NCI-H1105 (cell line): ENCODE measurements at places on chromosomes 6 and 20.
A peak's percentile ranks its signal among the peaks of the same experiment; 100 is the strongest.

GRCh38 chr6:129679758-129680157, 30.2 kb downstream of the ARHGAP18 start:
- DNase-seq = no peak

- DNase-seq = no peak
These were observed 180.3 kb upstream of the ZNF217 start for GRCh38 chr20:53773792-53774401.

GRCh38 chr6:169098116-169098515, 155.5 kb downstream of the THBS2 start:
- no peak for DNase-seq

- DNase-seq = no peak
These were observed 30.1 kb upstream of the SCP2D1 start for GRCh38 chr20:18783385-18783959.

DNA sequence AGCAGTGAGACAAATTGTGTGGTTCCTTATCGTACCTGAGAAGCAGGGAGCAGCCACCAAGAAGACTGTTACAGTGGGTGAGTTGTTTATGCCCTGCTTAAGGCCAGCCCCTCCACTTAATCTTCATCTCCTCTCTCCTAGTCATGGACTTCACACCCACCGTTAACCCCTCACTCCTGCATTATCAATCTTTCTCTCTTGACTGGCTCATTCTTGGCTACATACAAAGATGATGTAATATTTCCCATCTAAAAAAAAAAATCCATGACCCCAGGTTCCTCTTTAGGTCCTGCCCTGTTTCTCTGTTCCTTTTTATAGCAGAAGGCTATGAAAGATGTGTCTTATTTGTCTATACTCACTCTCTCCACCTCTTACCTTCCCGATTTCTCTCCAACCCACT, 72.4 kb downstream of the SHLD1 start:
- no peak for DNase-seq

DNA sequence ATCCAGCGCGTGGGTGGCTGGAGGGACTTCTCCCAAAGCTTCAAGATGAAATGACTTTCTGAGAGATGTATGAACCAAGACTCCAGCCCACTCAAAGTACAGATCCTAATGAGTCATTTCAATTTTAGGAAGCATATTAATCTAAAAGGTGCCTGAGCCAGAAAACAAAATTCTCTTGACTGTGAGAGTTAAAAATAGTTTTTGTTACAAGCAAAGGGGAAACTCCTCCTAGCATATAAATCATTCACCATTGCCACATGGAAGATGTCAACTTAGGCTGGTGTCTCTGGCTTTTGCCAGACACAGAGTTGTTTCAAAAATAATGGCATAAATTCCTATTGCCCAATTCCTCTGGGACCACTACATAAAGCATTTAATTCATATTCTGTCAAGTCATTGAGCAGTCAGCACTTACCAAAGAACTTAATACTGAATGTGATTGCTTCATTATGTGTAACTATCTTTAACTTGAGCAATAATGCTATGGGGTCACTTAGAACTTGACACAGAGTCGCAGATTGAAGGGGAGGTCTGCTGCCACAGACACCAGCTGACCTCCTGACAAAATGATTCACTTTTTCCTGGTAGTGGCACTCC, 280.6 kb downstream of the SLC35F1 start:
- no peak for DNase-seq

- DNase-seq = peak; percentile 42
These were observed 7.8 kb downstream of the KCNG1 start for GRCh38 chr20:51014797-51015722.

GRCh38 chr20:61588411-61589385, 336.6 kb downstream of the CDH4 start:
- DNase-seq = no peak

DNA sequence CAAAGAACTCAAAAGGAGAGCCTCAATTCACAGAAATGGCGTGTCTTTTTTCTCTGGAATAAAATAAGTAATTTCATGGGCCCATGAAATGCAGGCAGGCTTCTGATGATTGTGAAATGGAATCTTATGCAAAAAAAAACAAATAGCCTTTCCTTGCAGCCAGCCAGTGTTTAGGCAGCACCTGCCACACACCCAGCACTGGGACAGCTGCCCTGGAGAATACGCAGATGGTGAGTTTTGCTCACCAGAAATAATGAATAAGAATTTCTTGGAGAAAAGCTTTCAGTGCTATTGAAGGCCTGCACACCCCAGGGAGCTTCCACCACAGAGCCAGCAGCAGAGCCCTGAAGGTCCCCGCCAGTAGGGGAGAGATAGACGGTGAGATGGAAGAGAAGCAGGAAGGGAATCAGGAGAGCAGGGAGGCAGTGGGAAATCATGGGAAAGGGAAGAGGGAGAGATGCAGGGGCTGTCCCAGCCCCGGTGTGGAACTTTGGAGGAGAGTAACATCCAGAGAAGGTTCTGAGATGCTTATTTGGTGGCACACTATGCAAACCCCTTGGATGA, 54.9 kb downstream of the PXDC1 start:
- no peak for DNase-seq

- DNase-seq = peak; percentile 22
These were observed 951 bp downstream of the FOXP4 start for GRCh38 chr6:41546866-41547798.

DNA sequence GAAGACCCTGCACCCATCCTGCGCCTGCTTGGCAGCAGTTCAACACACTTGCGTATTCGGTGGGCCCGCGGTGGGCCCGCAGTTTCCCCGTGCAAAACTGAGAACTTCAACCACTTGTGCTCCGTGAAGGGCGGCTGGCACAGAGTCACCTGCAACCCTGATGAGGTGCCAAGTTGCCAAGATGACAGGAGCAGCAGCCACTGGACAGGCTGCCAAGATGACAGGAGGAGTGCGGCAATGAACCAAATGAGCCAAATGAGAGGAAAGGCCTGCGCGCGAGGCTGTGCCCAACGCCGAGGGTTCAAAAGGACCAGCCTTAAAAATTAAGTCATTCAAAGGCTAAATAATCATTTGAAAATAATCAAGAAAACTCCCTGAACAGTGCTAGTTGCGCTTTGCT, 20.1 kb downstream of the DIDO1 start:
- DNase-seq = no peak

GRCh38 chr6:30821862-30822784, 62.2 kb upstream of the DDR1 start:
- peak; percentile 35 for DNase-seq

DNA sequence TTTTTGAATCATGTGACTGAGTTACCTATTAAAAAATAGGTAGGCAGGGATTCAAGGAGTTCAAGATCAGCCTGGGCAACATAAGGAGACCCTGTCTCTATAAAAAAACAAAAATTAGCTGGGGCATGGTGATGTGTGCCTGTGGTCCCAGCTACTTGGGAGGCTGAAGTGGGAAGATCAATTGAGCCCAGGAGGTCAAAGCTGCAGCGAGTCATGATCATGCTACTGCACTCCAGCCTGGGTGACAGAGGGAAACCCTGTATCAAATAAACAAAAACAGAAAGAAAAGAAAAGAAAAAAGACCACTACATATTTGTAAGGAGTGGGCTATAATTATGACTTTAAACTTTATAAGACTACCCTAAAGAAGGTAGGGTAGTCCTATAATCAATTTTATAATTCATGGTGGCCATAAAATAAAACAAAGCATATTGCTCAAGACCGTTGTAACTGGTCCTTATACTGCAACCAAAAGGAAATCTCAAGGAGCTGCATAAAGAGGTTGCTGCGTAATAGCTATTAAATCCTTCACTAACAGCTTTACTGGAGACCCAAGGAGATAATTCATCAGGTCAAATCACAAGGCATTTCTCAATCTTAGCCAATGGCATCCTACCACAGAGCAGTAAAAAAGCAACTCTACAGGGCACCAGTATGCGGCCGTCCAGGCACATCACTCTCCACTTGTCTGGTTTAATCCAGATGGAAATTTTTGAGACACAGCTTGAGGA, 13.5 kb downstream of the PIGU start:
- DNase-seq = no peak

DNA sequence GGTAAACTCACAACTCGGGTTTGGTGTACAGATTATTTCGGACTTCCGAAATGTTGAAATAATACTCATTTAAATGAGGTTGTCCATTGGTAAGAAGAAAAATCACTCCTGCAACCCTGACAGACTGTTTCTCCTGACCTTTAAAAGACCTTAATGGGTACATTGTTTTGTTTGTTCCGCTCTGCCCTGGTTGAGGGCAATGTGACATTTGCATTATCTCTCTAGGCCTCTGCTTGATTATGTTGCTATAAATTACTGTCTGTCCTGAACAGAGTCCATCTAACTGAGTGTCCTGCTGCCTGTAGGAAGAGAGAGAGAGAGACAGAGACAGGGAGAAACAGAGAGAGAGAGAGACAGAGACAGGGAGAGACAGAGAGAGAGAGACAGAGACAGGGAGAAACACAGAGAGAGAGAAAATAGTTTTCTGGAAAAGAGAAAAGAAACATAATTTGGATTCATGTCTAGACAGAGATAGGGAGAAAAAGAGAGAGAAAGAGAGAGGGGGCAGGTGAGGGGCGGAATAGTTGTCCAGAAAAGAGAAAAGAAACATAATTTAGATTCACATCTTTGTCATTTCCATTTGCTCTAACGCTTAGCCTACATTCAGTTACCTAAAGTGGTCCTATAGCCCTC, 83.2 kb downstream of the SHLD1 start:
- DNase-seq = no peak

DNA sequence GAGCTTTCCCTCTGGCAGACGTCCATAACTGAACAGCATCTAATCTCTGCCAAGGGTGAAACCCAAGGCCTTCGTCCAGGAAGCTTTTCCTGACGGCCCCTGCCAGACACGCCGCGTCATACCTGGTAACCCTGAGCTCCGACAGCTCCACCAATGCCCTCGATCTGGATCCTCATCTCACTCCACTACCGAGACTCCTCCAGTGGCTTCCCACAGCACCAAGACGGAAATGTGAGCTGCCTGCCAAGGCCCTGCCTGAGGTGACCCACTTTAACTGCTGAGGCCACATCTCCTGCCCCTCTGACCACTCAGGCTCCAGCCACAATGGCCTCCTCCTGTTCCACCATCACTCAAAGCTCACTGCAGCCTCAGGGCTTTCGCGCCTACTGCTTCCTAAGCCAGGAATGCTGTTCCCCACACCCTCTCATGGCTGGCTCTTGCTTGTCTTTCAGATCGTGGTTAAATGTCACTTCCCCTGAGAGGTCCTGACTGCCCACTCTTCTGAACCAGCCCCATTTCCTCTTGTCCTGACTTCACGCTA, 143.2 kb downstream of the PREX1 start:
- no peak for DNase-seq

GRCh38 chr6:142966294-142966693, 21.3 kb upstream of the HIVEP2 start:
- DNase-seq = no peak

- peak; percentile 93 for DNase-seq
These were observed 166.5 kb downstream of the SMOC2 start for GRCh38 chr6:168607272-168608112.

DNA sequence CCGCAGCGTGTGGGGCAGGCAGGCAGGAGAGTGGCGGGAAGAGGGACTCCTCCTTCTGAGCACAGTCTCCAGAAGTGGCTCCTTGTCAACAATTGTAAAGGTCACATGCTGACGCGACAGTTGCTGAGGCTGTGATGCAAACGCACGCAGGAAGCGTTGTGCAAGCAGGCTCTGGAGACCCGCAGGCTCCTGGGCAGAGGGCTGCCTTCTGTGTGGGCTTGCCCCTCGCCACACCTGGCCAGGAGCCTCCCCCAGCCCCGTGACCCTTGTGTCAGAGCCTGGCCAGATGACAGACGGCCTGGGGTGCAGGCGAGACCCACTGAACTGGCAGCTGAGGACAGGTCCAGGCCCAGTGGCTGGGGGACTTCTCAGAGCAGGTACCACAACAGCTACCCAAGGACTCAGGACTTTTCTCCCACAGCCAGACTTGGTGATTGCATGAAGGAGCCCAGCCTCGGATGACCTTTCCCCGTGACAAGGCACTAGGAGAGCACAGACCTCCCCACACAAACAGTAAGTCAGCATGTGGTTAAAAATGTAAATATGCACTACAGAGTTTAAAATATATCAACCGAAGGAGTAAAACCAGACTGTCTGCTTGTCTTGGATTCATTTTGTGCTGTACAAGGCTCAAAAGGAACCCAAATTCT, 222.1 kb upstream of the RREB1 start:
- no peak for DNase-seq

- DNase-seq = no peak
These were observed 16.2 kb downstream of the TMEM30A start for GRCh38 chr6:75268121-75268987.

- DNase-seq = no peak
These were observed 9.9 kb downstream of the KIAA1755 start for GRCh38 chr20:38250609-38251008.

- DNase-seq = no peak
These were observed 73.6 kb downstream of the ADAT2 start for GRCh38 chr6:143376861-143377260.

- no peak for DNase-seq
These were observed 10.4 kb downstream of the DEFB129 start for GRCh38 chr20:237489-237888.

DNA sequence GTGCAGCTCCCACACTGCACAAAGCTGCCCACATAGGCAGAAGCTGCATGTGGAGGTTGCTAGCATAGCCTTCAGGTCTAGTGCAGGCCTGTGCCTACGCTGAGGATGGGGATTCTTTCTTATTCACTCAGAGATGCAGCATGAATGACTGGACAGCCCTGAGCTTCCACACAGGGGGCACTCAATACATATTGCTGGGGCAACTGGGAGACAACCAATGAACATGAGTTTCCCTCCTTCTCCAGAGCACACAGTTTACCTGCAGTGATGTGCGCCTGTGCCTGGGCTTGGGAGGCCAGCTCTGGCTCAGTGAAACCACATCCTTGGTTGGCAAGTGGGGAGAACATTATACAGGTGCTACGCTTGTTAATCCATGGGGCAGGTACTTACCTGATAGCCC, 389.9 kb downstream of the RNGTT start:
- DNase-seq = no peak

- DNase-seq = peak; percentile 10
These were observed 77.1 kb downstream of the STMND1 start for GRCh38 chr6:17178754-17179529.

GRCh38 chr6:113219783-113220182, 637.4 kb upstream of the MARCKS start:
- DNase-seq = no peak

GRCh38 chr20:59985164-59985563, 26.9 kb downstream of the CDH26 start:
- no peak for DNase-seq

- DNase-seq = no peak
These were observed 69.5 kb upstream of the FABP7 start for GRCh38 chr6:122709922-122710512.

- no peak for DNase-seq
These were observed 116.0 kb downstream of the CRYBG1 start for GRCh38 chr6:106476331-106477105.

GRCh38 chr20:34300809-34301586, 2.2 kb downstream of the AHCY start:
- no peak for DNase-seq
